Stimulated activated CD4-positive, alpha-beta T cell treated with anti-CD3 and anti-CD28 coated beads, Interleukin-12 subunit alpha, Interleukin-12 subunit beta, amount 100 ng/mL, for 48 hours (primary cell): ENCODE measurements at places on chromosomes 3 and 15.

DNA sequence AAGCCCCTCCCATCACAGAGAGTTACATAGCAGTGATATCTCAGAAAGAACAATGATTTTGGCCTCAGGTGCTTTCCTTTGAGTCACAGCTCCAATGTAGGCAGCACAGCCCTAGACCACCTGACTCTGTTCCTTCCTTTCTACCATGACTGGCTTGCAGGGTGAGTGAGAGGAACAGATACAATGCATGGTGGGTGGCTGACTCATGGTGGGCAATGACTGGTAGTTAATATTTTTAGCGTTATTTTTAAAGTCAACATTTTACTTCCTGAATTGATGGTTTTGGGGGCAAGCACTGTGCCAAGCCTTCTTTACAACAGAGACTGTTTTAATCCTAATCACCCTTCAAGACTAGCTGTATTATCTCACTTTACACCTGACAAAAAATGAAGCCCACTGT is 32.8 kb upstream of the ST3GAL6 start:
- no peak for DNase-seq

DNA sequence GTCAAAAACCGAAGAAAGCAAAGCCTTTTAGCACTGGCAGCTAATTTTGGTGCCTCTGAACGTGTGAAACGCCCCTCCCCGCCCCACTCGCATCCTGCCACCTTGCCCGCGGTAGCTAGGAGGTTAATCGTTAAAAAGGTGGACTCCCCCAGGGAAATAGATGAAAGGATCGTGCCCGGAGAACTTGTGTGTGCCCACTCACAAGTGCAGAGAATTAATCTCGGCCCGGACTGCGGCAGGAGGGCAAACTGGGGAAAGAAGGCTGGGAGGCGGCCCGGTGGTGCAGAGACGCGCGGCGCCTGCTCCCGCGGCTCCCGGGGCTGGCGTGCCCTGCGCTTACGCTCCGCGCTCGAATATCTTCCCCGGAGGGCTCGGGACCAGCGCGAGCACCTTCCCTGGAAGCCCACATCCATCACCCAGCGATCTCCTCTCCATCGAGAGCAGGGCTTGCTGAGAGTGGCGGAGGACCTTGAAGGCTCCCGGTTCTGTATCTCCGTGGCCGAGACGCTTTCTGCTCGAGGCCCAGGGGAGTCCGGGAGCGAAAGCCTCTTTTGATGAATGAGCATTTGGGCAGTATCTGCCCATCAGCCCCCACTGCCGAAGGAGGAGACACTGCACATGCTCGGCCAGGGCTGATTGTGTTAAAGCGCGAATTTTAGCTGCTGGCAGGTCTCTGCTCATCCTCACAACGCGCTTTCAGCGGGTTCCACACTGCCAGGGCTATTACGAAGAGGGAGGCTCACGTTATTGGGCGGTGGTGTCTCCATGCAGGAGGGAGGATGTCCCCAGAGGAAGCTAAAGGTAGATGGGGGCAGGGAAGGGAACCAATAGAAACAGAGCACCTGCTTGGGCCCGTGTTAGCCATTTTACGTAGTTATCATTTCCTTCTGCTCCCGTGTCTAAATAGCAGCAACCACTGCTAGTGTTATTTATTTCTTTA is 1.3 kb upstream of the SPTSSB start:
- no peak for DNase-seq

- DNase-seq = no peak
Measured at GRCh38 chr3:123431658-123432324, 17.1 kb downstream of the ADCY5 start.

DNA sequence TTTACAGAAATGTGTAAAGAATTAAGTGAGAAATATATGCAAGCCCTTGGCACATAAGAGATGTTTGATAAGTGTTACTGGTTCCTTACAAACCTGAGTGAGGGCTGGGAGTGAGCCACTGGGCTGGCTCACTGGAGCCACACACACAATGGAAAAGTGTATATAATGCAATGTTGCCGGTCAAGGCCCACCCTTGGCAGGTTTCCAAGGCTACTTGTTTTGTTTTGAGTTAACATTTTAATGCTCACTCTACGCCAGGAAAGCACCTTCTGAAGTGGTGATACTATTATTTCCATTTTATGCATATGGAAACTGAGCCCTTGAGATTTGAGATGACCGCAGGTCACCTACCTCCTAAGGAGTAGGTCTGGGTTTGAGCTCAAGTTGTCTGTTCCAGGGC is 71.8 kb upstream of the FHIT start:
- DNase-seq = no peak

DNA sequence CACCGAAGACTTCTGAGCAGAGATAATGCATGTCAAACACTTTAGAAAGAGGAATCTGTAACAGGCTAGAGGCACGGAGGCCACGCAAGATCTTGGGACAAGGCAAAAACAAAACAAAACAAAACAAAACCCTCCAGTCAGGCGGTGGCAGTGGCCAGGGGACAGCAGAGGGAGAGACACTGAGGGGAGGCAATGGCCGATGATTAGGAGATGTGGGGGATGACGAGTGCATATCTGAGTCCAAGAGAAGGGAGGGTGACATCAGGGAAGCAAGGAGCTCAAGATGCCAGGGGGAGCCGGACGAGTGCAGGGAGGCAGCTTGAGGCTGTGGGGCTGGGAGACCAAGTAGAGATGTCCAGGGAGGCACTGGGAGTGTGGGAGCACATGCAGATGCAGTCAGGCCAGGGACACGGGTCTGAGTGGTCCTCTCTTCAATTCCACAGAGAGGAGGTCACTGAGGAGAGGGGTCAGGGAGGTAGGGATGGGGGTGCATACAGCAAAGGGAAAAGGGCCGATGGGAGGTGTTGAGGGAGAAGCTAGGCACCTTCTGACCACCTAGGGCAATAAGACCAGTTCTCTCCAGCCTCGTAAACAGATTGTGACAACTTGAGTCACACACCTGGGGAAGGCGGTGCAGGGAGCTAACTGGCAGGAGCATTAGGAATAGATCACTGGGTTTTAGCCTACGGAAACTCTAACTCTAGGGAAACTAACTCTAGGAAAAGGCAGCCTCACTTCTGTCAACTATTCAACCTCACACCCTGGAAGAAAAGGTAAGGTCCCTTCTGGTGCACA is 29.6 kb downstream of the SLCO2A1 start:
- no peak for DNase-seq

DNA sequence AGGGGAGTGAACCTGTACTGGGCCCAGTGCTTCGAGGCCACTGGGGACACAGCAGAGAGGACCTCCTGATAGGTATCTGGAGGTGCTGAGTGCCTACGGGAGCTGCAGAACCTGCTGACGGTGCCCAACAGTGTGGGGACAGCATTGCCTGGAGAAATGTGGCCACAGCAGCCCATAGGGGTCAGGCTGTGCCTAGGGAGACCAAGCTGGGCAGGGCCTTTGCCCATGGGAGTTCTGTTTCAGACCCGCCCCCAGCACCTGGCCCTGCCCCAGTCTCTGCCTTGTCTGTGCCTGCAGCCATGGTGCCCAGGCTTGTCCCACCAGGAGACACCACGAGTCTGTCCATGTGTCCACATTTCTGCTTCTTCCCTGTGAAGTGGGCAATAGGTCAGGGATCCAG is 15.3 kb upstream of the RPL32 start:
- no peak for DNase-seq

DNA sequence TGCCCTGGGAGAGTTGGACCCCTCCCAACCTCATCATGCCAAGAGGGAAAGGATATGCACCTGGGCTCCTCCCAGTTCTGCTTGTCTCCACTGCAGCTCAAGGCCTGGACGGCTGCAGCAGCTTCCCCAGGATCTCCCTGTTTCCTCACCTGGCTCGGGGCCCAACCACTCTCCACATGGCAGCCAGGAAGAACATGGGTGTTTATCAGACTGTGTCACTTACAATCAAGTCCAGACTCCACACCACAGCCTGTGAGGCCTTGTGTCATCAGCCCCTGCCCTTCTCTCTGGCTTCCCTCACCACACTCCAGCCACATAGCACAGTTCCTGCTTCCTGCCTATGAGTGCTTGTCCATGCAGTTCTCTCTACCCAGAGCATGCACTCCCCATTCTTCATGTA is 534.4 kb downstream of the EPHB1 start:
- DNase-seq = no peak

DNA sequence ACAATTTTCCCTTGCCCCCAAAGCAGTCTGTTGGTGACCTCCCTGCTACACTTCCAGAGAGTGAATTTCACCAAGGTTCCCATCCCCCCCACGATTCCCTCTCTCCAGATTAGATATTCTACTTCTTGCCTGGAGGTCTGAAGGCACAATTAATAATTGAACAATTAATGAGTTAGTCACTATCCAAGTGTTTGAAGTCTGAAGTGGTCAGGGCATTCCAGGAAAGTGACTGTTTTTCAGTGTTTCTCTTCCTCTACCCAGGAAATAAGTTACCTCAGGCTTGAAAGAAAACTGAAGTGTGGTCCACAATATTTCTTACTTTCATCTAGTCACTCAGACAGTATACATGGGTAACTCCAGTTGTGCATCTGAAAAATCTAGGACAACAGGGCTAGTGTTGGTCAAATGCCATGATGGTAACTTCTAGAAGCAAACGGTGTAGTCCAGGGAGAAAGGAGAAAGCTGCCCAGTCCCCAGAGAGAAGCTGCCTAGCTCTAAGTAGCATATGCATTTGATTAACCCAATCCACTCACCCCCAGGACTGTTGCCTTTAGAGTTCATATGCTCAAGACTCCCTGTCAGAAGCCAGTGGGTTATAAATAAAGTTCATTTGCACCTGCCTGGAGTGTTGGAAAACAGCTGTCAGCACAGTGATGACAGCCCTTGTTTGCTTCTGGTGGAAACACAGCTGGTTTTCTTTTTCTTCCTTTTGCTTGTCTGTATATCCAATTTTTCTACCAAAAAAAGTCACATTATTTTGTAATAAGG is 2.3 kb upstream of the TM4SF4 start:
- DNase-seq = no peak

- DNase-seq = no peak
Measured at GRCh38 chr15:81311752-81312464, 12.0 kb downstream of the STARD5 start.

DNA sequence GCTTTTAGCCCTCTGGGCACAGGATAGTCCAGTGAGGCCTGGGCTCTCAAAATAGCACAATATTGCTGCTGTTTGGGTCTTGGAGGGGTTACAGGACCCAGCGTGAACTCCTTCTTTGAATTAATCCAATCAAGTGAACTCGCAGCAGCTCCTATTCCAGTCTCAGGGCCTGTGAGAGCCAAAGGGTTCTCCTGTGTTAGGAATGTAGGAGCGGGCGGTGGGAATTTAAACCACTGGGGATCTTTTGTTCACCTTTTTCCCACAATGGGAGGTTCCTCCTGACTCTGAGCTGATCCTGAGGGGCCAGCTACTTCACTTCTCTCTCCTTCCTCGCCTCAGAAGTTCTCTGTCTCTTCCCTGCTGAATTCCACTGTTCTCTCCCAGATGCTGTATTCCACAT is 504.0 kb downstream of the UNC13C start:
- no peak for DNase-seq

GRCh38 chr3:101791778-101792177 is 12.8 kb downstream of the NXPE3 start:
- no peak for DNase-seq

DNA sequence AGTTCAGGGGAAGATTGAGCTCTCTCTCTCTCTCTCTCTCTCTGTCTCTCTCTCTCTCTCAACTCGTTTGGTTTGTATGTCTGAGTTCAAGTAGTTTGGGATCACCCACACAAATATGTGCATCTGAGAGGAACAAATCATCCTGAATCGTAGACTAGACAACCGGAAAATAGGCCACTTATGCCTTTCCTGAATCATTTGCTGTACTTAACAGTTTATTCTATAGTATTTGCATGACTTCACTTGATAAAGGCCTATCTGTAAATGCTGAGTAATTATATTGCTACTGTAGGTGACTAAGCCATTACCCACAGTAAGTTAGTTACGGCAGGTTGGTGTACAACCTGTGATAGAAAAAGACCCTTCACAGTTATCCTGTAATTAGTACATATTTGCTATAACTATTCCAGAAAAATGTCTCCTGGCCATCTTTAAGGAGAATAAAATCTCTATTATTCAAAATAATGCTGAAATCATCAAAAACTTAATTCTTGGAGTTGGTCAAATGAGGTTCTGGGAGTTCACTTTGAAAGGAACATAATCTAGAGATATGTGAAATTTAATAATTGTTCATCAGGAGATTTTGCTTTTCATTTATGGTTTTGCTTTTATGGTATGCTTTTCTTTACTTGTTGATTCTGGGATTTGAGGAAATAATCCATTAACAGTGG is 31.1 kb downstream of the OXSM start:
- no peak for DNase-seq

- no peak for DNase-seq
Measured at GRCh38 chr3:185657211-185657610, 71.1 kb downstream of the SENP2 start.

- no peak for DNase-seq
Measured at GRCh38 chr15:64950888-64951287, 38.8 kb downstream of the SPG21 start.

DNA sequence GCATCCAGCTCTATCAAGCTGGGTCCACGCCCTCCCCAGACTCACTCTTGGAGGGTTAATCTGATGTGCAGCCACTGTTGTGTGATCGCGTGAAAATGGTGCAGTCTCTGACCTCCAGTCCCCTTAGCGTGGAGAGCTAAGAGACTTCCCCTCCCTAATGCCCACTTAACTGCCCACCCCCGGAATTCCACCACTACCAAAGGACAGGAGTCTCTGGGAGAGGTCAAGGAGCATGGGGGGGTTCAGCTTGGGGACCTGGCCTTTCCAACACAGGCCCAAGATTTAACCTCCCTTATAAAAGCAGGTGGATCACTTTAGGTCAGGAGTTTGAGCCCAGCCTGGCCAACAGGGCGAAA is 48.8 kb downstream of the CCDC12 start:
- no peak for DNase-seq

GRCh38 chr3:84963137-84963536 is 4.3 kb downstream of the CADM2 start:
- DNase-seq = no peak

DNA sequence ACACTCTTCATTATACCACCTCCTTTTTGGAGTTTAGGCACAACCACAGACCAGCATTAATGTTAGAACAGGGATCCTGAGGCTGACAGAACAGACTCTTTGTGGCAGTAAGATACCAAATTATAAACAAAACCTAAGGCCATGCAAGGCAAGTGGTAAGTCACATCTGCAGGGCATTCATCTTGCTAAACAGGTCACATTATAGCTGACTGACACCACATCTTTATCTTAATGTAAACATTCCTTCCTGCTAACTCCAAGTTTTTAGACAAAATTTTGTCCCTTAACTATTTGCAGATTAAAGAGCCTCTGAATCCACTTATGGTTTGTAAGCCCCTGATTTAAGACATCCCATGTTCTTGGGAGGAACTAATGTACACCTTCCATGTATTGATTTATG is 500.6 kb downstream of the PYDC2 start:
- DNase-seq = no peak
